ENCODE measurements at places on chromosomes 3 and 15.

- peak; percentile 78 for DNase-seq
Measured at GRCh38 chr3:116474032-116474780, 28.9 kb upstream of the LSAMP start.

DNA sequence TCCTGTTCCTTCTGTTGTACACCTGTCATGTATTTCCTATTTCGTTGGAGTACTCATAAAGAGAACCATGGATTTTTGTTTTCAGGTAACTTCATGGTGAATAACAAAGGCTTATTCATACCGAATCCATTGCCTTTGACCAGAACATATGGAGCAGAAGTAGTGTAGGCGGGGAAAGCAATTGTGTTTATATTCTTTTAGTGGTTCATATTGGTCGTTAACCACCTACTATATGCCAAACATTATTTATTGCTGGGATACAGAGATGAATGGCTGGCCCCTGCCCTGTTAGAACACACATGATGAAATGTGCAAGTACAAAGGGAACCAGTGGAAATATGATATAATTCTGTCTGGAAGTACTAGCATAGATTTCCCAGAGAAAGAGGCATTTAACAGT lies 9.8 kb downstream of the RPUSD2 start:
- DNase-seq, result no peak

GRCh38 chr3:76624164-76624563 lies 415.7 kb upstream of the ROBO2 start:
- no peak for DNase-seq

GRCh38 chr15:37094333-37094914 lies 5.9 kb downstream of the MEIS2 start:
- DNase-seq, result no peak

DNA sequence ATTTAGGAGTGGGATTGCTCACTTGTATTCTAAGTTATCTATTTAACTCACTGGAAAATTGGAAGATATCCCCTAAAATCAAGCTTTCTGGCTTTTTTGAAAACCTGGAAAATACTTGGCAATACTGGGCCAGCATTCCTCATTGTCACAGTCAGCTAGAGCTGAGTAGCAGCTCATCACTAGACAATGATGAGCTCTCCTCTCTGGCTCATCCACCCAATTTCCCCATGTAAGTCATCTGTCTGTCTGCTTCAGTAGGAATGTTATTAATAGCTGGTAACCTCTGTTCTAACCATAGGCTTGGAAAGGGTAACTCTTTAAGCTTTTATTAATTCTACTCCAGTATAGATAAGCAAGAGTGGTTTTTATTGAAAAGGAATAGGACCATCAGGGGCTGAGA lies 39.7 kb upstream of the PIK3R4 start:
- DNase-seq, result no peak

DNA sequence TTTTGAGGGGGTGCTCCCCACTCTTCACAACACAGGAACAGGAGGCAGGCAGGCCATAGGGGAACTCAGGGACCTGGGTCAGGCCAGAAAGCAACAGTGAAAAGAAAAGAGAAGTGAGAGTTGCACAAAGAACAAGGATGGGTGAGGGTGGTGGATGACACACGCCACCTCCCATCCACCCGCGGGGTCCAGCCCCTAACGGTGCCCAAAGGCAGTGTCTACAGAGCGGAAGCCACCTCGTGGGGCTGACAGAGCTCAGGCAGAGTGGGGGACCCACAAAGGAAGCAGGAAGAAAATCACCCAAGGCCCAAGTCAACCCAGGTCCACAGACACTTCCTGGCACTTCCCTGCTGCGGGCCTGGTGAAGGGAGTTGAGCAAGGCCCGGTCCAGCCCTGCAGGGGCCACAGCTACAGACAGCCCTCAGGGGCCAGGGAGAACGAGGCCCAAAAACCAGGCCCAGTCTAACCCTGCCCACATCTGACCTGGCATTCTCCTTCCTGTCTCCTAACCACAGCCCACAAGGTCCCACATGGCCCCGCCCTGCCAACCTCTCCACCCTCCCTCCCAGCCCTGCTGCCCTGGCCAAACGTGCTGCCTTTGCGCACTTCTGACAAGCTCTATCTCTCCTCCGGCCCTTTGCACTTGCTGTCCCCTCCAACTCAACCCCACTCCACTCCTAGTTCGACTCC lies 5.9 kb downstream of the NUP210 start:
- peak; percentile 1 for DNase-seq

DNA sequence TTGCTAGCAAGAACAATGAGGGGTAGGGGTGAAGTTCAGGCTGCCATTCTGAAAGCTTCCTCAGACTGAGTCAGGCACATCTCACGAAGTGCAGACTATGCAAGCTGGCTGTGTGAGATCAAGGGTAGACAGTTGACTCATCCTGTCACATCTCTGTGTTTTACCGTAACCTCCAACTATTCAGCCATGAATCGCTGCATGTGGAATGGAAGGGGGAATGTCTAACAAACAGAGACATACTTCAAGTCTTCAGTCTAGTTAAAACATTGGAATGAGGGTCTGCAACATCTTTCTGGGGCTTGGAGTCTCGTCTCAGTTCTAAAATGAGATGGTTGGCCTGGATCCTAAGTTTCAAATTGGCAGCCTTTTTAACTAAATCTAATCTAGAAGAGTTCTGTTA lies 25.9 kb downstream of the AGTR1 start:
- no peak for DNase-seq

GRCh38 chr3:173938616-173939015 lies 541.1 kb downstream of the NLGN1 start:
- DNase-seq, result peak; percentile 78

DNA sequence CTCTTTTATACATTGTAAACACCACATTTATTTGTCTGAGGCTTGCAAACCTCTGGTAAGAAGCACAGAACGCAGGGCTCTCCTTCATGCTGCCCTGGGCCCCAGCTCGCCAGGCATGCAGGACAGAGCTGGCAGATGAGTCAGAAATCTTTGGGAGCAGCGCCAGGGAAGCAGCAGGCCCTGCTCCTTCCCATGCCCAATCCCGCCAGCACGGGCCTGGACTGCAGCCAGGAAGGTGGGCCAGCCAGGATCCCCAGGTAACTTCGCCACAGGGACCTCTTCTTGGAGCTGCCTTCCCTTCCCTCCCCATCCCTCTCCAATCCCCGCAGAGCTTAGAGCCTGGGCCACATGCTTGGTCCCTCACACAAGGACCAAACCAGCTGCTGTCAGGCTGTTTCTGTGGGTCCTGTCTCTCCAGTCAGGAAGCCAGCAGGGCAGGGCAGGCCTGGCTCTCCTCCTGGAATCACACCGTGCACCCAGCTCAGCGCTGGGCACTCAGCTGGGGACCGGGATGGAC lies 8.8 kb downstream of the STOML1 start:
- DNase-seq, result no peak

GRCh38 chr15:63971427-63971805 lies 74.9 kb downstream of the DAPK2 start:
- no peak for DNase-seq

DNA sequence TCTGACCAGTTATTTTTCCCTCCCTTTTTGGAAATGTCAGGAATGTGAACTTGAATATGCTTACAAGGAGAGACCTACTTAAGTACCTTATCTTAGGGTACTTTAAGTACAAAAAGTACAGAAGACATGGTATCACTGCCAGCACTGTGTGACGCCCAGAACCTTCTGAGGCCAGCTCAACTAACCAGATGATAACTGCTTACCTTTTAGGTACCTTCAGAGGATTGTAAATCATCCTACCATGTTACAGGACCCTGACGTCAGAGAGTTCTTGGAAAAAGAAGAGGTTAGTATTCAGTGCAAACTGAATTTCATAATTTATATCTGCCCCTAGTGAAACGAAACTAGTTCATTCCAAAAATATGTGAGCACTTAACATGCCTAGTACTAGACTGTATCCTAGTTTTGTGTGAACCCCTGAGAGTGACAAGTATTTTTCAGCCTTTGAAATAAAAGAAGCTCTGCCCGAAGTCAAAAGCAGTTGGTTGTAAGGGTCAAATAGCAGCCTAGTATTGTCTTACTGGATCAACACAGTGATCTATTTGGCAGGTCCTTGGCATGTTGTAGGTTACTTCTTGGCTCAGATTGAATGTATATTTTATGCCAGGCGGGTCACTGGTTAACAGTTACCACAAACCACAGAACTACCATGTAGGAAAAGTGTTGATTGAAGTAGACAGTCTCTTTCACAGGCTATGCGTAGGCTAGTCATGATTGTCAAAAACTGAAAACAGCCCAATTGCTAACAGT lies 23.8 kb upstream of the SNX22 start:
- no peak for DNase-seq

DNA sequence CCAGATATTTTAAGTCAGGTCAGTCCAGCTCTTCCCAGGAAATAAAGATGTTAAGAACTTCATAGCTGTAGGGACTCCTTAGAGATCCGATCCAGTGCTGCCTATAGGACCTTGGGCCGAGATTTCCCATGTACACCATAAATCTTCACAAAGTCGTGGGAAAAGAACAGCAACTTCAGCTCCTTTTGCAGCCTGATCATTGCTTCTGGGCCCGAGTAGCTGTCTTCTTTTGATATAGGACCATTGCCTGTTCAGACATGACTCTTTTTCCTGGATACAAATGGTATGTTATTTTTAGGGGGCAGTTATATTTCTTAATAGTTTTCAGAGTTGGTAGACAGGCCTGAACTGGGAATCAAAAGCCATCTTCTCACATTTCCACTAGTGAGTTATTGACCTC lies 20.5 kb downstream of the IL1RAP start:
- no peak for DNase-seq

DNA sequence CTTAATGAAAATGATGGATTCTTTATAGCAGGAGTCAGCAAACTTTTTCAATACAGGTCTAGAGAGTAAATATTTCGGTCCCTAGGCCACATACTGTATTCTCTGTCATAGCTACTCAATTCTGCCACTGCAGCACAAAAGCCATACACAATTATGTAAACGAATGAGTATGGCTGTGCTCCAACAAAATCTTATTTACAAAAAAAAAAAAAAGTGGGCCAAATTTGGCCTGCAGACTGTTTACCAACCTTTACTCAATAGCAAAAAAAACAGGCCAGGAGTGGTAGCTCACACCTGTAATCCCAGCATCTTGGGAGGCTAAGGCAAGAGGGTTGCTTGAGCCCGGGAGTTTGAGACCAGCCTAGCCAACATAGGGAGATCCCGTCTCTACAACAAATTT lies 41.1 kb downstream of the TTBK2 start:
- peak; percentile 19 for DNase-seq

- DNase-seq, result no peak
Measured at GRCh38 chr3:177426878-177427495, 229.7 kb upstream of the TBL1XR1 start.

GRCh38 chr3:186693843-186694242 lies 23.3 kb upstream of the KNG1 start:
- DNase-seq, result no peak

GRCh38 chr3:154889227-154889634 lies 190.9 kb upstream of the MME start:
- no peak for DNase-seq

DNA sequence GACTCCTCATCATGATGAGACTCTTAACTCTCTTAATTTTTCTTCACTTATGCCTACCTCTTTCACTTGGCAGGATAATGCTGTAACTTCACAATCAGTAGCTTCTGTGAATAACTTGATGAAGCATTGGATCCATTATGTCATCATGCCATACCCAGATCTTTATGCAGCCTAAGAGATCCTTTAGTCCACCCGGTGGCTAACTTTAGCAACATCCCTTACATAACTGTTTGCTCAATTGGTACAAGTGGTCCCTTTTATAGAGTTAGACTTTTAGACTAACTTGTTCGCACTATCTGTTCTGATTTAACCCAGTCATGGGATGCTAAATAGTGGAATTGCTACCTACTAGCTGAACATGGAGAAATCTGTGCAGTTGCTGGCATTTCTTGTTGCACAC lies 184.5 kb downstream of the USP13 start:
- peak; percentile 5 for DNase-seq

DNA sequence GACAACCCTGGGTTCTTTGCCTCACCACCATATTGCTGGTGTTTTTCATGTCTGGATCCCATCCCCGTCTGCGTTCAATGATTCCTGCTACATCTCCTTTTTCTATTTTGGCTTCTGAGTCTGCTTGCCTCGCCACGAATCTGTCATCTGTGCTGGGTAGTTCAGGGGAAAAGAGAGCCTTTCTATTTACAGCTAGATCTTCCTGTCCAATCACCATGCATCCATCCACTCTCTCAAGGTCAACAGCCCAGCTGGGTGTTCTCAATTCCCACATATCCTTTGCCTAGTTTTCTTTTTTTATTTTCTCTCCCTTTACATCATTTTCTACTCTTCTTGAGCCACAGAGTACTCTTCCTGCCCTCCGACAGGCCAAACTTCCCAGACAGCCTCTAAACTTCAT lies 104.8 kb upstream of the RAD18 start:
- no peak for DNase-seq

DNA sequence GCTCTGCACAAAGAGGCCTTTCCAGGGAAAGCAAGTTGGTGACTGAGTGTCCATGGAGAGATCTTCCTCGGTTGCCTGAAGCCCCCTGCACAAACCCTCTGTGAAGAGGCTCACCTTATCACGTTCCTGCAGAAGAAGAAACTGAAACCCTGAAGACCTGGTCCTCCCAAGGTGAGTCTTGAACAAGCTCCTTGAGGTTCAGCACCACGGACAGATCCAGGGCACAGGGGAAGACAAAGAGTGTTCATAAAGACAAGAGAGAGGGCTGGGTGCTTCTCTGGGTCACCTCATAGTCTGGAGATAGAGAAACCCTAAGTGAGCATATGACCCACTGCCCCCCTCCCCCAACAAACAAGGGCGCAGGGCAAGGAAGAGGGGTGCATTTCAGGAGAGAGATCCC lies 21.7 kb upstream of the TBC1D21 start:
- peak; percentile 50 for DNase-seq

- peak; percentile 72 for DNase-seq
Measured at GRCh38 chr3:59575113-59576001, 525.5 kb upstream of the CFAP20DC start.

GRCh38 chr3:64355401-64355807 lies 130.1 kb upstream of the PRICKLE2 start:
- DNase-seq, result peak; percentile 0

GRCh38 chr15:65062726-65063125 lies 5.1 kb downstream of the RASL12 start:
- DNase-seq, result no peak

- no peak for DNase-seq
Measured at GRCh38 chr3:162041622-162042021, 545.0 kb downstream of the OTOL1 start.

GRCh38 chr15:61130950-61131942 lies 97.9 kb downstream of the RORA start:
- peak; percentile 54 for DNase-seq

DNA sequence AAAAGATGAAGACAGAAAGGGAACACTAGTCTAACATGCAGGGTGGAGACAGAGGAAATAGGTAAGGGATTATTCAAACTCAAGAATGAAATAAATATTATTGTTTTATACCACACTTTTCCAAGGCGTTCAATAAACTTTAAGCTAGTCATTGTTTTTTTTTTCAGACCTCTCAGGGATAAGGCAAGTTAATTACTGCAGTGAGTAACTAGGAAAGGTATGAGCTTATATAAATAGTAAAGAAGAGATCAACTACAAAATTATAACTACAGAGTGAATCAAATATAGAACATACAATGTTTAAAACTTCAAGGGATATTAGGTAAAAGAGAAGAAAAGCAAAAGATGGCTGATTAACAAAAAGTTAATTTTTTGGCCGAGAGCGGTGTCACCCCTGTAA lies 31.5 kb upstream of the XXYLT1 start:
- no peak for DNase-seq

Data from DMS53 (cell line).